ENCODE measurements at places on chromosomes 12 and 14.

DNA sequence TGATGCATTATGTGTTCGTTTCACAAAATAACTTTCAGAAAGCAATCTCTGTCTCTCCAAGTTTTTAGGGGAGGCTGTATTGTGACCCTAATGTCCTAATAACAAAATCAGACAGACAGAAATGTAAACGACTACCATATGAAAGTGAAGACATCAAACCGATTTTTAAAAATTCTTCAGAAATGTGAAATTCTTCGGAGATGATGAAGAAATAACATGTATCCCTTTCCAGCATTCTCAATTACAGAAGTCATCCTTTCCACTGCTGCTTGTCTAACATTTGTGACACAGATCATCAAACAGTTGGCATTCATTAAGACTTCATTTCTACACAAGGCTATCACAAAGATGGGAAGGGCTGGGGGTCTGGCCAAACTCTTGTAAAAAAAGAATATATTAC is 41.0 kb downstream of the DMAC2L start:
- no peak for DNase-seq

- no peak for DNase-seq
Observed at GRCh38 chr14:61374284-61374683, 52.9 kb downstream of the PRKCH start.

- peak; percentile 75 for DNase-seq
Observed at GRCh38 chr14:60331201-60332045, 82.4 kb downstream of the PPM1A start.

DNA sequence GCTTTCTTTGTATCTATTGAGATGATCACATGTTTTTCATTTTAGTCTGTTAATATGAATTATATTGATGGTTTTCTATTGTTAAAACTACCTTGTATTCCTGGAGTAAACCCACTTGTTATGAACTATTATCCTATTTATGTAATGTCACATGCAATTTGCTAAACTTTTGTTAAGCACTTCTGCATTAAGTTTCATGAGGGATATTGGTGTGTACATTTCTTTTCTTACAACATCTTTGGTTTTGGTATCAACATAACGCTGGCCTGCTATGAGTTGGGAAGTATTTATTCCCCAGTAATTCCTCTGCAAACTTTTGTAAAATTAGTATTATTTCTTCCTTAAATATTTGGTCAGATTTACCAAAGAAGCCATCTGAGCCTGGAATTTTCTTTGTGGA is 46.5 kb upstream of the AMIGO2 start:
- DNase-seq: no peak

GRCh38 chr12:69024907-69025306 is 91.9 kb upstream of the CPM start:
- DNase-seq: no peak

GRCh38 chr14:46820291-46820690 is 168.7 kb upstream of the RPL10L start:
- no peak for DNase-seq

Measured in CD4-positive, alpha-beta T cell treated with Interferon alpha-2 for 1 hour (primary cell).